ENCODE measurements at places on chromosomes 4 and X. TPM values are rescaled to one million over a fixed set of nuclear protein-coding genes. Genes with fewer than 3 reads are reported as not detected.

- DNase-seq = no peak
Observed at GRCh38 chr4:7705593-7705992, 234.1 kb downstream of the AFAP1 start.

The PABPC1L2B gene
- total RNA-seq = not detected

- no peak for DNase-seq
Observed at GRCh38 chr4:33116871-33117270, 2396.7 kb downstream of the PCDH7 start.

GRCh38 chr4:156784970-156785369 lies 186.6 kb downstream of the PDGFC start:
- DNase-seq = no peak

DNA sequence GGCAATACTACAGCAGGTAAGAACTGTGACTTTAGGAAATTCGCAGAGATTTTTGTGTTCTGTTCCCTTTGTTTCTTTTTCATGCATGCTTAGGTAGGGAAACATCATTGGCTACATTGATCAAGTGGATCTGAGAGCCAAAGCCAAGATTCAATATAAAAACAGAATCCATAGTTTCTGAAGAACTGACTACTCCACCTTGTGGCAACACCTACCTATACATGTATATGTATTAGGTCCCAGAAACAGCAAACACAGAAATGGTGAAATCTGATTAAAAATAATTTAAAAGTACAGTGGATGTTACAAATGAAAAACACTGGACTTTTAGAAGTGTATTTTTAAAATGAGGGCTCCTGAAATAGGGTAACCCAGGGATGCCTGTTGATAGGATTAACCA lies 322.6 kb upstream of the MAOA start:
- peak; percentile 3 for DNase-seq

DNA sequence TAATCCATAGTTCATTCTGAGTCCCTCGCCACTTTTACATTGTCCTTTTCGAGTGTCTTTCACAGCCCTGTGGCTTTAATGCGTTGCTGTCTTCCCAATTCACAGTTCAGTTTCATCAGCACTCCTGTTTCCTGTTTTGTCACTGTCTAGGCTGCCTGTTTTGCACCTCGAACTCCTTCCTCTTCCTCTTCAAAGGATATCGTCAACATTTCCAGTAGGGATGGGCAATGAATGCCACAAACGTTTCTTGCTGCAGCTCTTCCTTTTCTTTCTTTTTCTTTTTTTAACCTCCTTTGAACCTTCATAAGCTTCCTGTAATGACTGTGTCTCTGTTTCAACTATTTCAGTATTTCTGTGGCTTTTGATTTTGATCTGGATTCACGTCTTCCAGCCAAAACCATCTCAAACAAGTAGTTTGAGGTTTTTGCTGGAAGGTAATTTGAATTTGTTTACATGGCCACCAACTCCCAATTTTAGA lies 105.4 kb downstream of the ANXA3 start:
- no peak for DNase-seq

DNA sequence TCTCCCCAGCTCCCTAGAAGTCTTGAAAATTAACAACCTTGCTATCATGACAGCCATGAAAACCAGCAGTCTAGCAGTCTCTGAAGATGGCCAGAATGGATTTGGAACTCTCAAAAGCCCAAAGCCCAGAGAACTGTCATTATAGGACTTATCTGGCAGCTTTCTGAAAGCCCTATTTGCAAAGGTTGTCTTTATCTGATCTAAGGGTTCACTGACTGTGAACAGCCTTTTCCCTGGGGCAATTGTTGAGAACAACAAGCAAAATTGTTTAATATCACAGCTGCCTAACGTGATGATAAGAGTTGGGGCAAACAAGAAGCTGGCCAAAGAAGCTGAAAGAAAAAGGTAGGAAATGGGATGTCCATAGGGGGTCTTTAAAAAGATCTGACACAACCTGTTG lies 20.9 kb upstream of the KLHL8 start:
- no peak for DNase-seq

GRCh38 chr4:137528673-137529072 lies 3.6 kb downstream of the PCDH18 start:
- DNase-seq = no peak

GRCh38 chr4:107647591-107647990 lies 72.4 kb downstream of the PAPSS1 start:
- DNase-seq = no peak

DNA sequence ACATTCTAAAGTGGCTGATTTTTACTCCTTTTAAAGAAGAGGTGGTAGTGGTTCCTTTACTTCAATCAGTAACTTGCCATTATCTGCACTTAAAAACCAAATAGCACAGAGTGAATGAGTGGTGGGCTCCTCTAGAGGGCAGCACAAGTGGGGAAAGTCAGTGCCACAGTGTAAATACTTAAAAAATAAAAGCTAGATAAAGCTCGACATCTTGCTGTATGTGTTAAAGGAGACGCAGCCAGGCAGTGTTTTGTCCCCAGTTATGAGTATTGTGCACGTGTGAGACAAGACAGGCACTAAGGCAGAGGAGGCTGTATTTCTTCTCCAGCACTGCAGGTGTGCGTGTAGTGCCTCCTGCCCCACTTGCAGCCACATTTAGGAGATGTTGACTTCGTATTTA lies 24.6 kb downstream of the NAP1L5 start:
- DNase-seq = peak; percentile 28

- no peak for DNase-seq
Observed at GRCh38 chr4:76622126-76622525, 187.1 kb downstream of the SHROOM3 start.

DNA sequence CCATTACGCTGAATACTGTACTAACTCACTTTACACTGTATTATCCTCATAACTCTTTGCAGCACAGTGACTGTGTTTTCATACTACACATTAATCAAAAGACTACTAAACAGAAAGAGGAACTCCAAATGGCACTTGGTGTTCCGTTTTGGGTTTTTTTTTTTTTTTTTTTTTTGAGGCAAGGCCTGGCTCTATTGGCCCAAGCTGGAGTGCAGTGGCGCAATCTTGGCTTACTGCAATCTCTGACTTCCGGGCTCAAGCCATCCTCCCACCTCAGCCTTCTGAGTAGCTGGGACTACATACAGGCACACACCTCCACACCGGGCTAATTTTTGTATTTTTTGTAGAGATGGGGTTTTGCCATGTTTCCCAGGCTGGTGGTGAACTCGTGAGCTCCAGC lies 10.7 kb downstream of the KLHL8 start:
- DNase-seq = no peak

- no peak for DNase-seq
Observed at GRCh38 chrX:151703487-151703886, 8.2 kb downstream of the PRRG3 start.

GRCh38 chr4:156764145-156764544 lies 207.5 kb downstream of the PDGFC start:
- DNase-seq = no peak

GRCh38 chrX:52979993-52980392 lies 21.7 kb upstream of the FAM156A start:
- peak; percentile 88 for DNase-seq
